Activated naive CD4-positive, alpha-beta T cell treated with anti-CD3 and anti-CD28 coated beads, Interleukin-2, amount 50 U/mL, for 72 hours (primary cell): ENCODE measurements at places on chromosomes 3 and 15.

DNA sequence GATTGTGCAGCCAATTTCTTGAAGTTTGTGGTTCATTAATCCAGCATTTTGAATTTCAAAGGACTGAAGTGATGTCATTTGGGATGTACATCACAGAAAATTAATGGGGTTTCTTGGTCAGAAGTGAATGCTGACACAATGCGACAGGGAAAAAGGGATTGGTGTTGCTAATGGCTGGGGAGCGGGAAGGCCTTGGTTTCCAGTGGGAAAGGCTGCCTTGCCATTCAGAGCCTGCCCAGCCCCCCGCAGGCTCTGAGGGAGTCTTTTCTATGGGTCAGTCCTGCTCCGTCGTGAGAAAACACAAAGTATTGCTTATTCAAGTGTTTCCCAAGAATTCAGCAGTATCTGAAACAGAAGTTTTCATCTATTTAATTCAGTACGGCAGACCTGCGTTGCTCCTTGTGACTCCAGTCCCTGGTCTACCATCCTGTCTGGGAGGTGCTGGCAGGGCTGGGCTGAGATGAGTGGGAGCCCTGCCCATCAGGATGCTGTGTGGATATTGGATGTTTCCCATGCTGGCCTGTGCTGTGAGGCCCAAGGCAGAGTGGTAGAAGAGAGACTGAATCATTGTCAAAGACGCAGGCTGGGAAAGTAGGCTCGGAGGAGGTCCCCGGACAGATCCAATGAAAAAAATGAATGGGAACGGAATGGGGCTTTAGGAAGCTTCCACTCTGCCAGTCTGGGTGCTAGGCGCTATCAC is 111.2 kb upstream of the KLHL25 start:
- no peak for DNase-seq

- peak; percentile 83 for DNase-seq
Observed at GRCh38 chr15:60695713-60696522, 217.0 kb upstream of the ICE2 start.

DNA sequence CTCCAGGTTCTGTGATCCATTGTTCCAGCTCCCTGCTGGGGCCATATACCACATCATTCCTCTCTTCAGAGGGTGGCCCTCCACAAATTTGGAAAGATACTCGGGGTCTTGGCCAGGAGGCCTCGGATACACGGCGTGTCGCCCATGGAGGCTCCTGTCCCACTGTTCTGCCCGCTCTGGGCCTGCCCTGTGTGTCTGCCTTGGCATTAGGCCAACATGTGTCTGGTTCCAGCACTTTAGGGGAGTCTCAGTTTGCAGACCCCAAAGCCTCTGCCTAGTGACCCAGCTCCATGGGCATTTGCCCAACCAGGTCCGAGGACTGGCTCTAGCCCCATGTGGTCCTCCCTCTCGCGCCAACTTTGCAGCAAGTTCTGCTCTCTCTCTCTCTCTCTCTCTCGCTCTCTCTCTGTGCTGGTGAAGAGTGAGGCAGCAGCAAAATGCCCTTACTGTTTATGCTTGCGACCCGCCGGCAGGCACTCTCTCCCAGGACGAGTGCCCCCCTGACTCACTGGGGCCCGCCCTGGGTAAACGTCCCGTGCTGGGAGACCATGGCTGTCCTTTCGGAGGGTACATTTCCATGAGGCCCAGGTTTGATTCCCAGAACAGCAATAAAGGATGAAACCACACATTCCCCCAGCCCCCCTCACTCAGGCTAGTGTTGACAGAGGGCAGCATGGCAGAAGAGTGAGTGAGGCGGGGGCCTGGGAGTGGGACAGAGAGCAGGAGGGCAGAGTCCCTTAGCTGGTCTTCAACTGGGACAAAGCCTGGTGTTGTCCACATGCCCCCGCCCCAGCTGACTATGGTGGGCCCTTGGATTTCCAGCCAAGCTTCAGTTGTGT is 77.9 kb downstream of the ISG20 start:
- DNase-seq: no peak

GRCh38 chr15:94294556-94294955 is 63.2 kb downstream of the MCTP2 start:
- no peak for DNase-seq

DNA sequence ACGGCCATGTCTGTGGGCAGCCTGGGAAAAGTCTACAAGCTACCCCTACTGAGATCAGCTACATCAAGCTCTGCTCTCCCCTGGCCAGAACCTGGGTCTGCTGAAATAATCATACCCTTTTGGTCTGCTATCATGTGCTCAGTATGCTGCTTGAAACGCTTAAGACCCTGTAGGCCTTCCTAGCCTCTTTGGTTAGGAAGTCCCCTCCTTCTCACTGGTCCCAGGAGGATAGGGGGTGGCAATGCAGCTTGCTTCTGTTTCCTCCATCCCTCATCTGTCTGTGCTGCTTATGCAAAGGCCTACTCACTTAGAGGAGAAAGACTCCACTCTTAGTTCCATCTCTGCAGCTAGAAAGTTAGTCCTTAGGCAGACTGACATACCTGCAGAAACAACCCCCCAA is 118.2 kb upstream of the RASGRP1 start:
- no peak for DNase-seq

- DNase-seq: no peak
Observed at GRCh38 chr3:45134758-45135521, 11.2 kb downstream of the CDCP1 start.

DNA sequence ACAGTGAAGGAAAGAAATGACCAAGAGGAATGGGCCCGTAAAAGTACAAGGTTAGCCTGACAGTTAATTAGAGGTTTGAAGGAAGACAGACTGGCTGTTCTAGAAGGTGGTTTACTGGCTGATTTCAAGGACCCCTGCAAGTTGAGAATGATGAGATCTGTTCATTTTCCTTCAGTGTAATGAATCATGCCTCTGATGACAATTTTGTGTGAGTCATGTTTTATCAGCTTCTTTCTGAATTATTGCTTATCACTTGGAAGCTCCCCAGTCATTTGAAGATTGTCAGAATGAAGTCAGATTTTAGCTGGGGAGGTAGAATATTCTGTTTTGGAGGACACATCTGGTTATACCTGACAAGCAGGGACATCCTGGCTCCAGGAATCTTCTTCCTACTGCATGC is 50.6 kb downstream of the DRD3 start:
- no peak for DNase-seq

- no peak for DNase-seq
Observed at GRCh38 chr3:308597-309321, 112.2 kb downstream of the CHL1 start.

GRCh38 chr15:29968895-29969561 is 113.7 kb upstream of the GOLGA8J start:
- no peak for DNase-seq

GRCh38 chr3:177468816-177469215 is 271.5 kb upstream of the TBL1XR1 start:
- DNase-seq: no peak

DNA sequence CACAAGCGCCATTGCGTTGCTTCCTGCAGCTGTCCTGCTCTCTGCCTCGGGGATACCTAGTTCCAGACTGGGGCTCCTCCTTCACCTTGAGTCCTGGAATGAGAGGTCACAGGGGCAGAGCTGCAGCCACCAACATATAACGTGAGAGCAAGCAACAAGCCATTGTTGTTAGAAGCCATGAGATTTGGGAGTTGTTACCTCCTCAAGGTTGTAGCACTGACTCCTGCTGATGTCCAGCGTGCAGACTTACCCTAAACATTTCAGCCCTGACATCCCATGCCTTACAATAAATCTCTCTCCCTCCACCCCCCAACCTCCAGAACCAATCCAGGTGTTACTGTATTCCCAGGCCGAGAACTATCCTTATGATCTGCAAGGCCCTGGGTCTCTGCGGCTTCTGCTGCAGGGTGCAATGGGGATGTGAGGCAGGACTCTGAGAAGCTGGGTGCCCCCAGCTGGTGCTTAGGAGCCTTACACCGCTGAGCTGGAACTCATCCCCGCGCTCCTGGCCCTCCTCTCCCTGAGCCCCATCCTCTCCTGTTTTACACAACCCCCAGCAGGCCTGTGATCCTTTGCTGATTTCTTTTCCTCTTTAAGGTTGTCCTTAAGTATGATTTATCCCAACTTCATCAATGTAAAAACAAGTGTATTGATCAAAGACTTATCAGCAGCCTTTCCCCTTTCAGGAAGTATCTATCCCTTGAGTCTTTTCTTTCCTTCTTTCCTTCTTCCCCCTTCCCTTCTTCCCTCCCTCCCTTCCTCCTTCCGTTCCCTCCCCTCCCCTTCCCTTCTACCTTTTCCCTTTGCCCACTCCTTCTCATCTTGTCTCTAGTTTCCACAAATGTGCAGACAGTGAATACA is 84.2 kb upstream of the ABHD2 start:
- DNase-seq: no peak

- DNase-seq: no peak
Observed at GRCh38 chr3:32018757-32019564, 37.4 kb downstream of the ZNF860 start.
